Astrocyte of the spinal cord (primary cell): ENCODE measurements at places on chromosomes 2 and 18.

GRCh38 chr2:61714210-61714609 lies 139.7 kb downstream of the FAM161A start:
- no peak for DNase-seq

DNA sequence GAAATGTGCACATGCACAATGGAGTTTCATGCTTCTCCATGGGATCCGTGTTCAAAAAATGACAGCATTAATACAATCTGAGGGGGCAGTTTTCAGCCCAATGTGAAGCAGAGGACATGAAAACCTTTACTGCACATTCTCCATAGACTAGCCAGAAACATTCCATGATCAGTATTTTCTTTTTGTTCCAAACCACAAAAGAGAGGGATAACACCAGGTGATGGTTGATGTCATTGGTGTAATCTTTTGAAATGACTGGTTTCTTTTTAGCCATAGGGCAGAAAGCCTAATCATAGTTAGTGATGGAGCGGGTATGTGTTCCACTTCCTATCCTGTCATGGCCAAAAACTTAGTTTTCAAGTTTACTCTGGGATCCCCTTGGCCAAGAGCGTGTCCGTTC lies 1.8 kb upstream of the KYNU start:
- peak; percentile 27 for DNase-seq

GRCh38 chr2:216714376-216714775 lies 19.0 kb upstream of the IGFBP5 start:
- peak; percentile 29 for DNase-seq

DNA sequence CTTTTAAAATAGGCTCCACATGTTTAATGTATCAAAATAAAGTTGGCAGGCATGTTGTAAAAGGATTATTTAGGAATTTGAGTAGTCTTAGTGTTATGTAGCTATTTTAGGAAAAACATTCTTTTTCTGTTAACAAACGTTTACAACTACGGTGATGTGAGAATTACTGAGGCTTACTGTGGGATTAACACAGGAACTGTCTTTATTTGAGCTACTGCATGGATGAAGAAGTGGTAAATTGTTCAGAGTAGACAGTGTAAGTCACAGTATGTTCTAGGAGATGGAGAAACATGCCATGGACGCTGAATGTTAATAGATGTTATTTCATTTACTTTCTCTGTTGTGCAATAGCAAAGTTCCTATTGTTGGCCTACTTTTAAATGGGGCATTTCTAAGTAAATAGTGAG lies 1.6 kb downstream of the PPM1B start:
- peak; percentile 34 for DNase-seq

DNA sequence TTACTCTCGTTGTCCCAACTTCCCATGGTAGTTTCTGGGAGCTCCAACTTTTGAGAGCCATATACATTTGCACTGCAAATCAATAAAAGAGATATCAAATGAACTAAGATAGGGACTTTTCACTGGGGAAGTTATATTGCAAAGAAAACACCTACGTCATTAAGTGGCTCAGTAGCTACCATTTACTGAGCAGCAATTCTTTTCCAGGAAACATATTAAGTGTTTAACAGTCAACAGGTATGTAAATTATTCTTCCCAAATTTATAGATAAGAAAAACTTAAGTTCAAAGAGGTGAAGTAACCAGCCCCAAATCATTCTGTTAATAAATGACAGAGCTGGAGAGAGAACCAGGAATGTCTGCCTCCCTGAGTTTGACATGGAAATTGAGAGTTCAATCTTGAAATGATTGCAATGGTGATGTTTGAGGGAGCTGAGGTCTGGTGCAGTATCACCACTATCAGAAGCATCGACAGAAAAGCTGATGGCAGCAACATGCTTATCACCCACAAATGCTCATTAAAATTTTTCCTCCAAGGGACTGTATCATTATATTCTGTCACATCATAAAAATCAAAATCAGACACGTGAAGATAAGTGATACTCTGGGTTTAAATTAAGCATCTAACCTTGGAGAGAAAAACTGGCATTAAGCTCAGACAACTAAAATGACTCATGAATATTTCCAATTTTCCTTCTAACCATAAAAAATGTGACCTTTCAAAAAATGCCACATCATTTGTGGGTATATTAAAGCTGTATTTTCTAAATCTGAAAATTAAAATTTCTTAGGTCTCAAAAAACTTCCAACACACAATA lies 43.4 kb downstream of the GAREM1 start:
- no peak for DNase-seq

DNA sequence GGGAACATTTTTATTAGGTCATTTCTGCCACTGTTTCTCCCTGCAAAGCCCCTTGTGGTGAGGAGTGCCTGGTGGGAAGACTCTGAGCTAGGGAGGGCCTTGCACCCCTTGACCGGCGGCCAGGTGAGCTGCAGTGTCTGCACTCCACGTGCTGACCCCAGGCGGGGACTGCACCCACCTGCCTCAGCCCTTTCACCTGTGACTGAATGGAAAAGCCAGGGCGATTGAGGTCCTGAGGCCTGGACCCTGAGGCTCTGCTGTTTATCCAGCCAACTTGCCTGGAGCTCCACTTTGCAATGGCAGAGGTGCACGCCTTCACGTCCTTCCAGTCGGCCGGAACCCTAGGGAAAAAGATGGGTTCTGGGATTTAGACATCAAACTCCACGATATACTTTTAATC lies 53.1 kb downstream of the TMEM18 start:
- DNase-seq: no peak

DNA sequence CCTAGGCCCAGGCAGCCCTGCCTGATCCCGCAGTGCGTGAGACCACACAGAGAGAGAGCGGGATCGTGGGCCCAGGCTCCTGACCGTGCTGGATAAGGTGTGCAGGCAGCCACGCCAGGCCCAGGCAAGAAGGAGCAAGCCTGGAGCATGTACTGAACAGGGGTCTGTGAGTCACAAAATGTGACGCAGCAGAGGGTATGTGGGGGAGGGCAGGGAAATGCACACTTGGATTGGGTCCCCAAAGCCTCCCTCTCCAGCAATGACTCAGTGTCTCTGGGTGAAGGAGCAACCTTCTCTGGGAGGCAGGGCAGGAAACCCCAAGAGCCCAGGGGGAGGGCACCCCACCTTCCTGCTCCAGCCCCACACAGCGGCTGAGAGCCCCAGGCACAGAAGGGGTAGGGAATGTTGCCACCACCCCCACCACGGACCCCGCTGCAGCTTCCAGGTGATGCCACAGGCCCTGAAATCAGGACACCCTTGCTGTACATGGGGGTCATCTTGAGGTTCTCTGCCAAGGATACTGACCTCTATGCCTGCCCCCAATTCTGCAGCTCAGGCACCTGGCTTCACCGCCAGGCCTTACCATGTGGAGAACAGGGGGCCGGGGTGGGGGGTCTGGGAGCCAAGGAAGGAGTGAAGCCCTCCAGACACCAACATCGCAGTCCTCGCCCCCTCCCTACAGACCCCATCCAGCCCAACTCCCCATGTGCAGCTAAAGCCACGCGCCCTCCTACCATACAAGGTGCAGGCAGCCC lies 1.3 kb upstream of the GPC1 start:
- peak; percentile 92 for DNase-seq

GRCh38 chr2:65292106-65292400 lies 64.4 kb downstream of the ACTR2 start:
- no peak for DNase-seq

DNA sequence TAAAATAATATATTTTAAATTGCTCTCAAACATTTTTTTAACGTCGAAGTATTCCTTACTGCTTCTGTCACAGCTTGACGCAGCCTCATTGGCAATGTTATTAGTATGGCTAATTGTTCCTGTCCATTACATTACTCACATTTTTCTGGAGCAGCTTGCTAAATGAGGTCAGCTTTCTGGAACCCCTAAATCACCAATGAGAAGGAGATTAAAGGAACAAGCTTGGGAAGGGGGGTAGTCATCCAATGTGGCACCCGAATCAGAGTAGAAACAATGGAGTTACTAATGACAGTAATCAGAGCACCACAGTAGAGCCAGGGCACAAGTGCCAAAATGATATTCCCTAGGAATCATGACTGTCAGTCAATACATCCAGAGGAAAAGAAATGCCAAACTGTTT lies 5.1 kb downstream of the NEUROD1 start:
- no peak for DNase-seq

GRCh38 chr2:200772620-200773019 lies 39.1 kb upstream of the BZW1 start:
- DNase-seq: no peak

- no peak for DNase-seq
These were observed 85.4 kb downstream of the FMNL2 start for GRCh38 chr2:152420363-152420762.
